Stimulated activated CD8-positive, alpha-beta memory T cell treated with anti-CD3 and anti-CD28 coated beads, Interleukin-15, amount 100 ng/mL, for 24 hours (primary cell): ENCODE measurements at places on chromosomes 6 and 20.

- DNase-seq: no peak
Observed at GRCh38 chr6:89059227-89059626, 21.3 kb upstream of the PNRC1 start.

DNA sequence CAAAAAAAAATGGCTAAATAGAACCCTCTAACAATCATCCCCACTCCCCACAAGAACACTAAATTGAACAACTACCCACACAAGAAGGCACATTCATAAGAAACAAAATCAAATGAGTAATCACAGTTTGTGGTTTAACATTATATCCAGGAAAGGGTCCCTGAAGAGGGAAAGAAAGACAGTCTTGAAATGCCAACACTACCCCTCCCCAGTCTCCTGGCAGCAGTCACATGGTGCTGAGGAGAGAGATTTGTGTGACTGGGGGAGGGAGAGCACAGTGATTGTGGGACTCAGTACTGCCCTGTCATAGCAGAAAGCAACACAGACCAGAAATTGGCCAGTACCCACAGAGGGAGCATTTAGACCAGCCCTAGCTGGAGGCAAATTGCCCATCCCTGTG, 443.7 kb upstream of the BTBD3 start:
- DNase-seq: no peak

DNA sequence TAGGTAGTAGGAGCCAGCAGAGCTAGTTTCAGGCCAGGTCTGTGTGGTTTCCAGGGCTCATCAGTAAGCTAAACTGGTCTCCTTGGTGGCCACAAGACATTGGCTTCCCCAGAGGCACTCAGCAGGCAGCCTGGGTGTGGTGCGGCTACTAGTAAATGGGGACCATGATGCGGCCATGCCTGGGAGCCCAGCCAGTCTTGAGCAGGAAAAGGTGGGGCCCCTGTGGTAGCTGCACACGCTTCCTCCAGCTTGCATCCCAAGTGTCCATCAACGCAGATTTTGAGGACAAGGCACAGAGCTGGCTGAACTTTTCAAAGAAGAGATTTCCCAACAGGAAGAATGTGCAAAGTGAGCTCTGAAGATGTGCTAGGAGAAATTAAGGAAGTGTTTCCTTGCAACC, 107.4 kb upstream of the NAA20 start:
- DNase-seq: no peak

- DNase-seq: no peak
Observed at GRCh38 chr6:107592806-107593205, 102.9 kb downstream of the SOBP start.

GRCh38 chr20:64273109-64273508, 17.6 kb downstream of the PCMTD2 start:
- DNase-seq: no peak

DNA sequence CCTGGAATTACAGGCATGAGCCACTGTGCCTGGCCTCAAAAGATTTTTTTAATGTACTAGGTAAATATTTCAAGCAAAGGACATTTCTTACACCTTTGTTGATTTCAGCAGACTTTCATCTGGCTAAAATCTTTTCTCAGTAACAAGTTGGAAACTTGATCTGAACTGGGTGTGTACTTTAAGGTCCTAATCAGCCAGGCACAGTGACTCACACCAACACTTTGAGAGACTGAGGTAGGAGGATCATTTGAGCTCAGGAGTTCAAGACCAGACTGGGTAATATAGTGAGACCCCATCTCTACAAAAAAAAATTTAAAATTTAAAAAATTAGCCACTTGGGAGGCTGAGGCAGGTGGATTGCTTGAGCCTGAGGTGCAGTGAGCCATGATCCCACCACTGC, 7.0 kb upstream of the RALGAPA2 start:
- DNase-seq: no peak

DNA sequence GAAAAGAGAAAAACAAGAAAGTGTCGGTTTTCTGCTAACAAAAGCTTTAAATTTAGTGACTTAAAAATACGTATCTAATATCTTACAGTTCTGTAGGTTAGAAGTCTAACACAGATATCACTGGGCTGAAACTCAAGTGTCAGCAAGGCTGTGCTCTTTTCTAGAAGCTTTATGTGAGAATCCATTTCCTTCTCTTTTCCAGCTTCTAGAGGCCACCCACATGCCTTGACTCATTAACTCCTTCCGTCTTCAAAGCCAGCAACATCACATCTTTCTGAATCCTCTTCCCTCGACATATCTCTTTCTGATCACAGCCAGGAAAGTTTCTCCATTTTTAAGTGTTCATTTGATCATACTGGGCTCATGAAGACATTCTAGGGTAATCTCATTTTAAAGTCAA, 262.0 kb downstream of the MAFB start:
- no peak for DNase-seq

DNA sequence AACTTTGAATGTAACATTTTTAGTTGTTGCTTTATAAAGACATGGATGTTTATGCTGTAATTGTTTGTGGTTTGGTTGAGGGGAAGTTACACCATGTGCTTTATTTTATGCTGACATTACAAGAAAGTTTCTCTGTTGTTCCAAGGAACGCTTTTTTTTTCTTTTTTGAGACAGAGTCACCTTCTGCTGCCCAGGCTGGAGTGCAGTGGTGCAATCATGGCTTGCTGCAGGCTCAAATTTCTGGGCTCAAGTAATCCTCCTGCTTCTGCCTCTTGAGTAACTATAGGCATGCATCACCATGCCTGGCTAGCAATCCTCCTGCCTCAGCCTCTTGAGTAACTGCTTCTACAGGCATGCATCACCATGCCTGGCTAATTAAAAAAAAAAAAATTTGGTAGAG, 21.0 kb upstream of the IFNGR1 start:
- no peak for DNase-seq

- no peak for DNase-seq
Observed at GRCh38 chr20:20594171-20594530, 118.3 kb downstream of the RALGAPA2 start.

DNA sequence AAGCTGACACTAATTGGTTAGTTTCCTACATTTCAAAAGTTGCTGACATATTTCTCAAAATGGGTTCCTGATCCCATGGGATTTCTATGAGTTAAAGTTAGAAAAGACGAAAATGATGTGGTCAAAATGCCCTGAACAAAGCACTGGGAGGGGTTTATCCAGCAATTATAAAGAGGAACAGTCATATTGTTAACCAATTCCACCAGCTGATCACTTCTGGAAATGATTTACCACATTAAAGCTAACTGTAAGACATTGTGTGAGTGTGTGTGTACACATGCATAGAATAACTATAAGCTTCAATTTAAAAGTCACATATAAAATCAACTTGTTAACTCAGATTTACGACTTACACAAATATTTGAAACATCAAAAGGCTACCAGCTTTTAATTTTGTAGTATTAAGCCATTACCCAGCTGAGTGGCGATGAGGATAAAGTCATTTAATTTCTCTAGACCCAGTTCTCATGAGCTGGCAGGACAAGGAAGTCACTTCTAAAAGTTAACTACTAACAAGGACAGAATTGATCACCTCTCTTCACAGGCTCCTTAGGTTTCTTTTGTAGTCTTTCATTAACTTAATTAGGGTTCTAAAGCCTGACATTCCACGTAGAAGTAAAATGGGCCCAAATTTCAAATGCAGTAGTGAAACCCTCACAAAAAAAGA, 40.4 kb downstream of the MAN1A1 start:
- no peak for DNase-seq

- DNase-seq: no peak
Observed at GRCh38 chr20:56616716-56617115, 12.4 kb upstream of the TFAP2C start.

GRCh38 chr6:17584241-17584803, 15.8 kb upstream of the FAM8A1 start:
- no peak for DNase-seq

- no peak for DNase-seq
Observed at GRCh38 chr6:161271343-161272030, 2.4 kb downstream of the AGPAT4 start.

DNA sequence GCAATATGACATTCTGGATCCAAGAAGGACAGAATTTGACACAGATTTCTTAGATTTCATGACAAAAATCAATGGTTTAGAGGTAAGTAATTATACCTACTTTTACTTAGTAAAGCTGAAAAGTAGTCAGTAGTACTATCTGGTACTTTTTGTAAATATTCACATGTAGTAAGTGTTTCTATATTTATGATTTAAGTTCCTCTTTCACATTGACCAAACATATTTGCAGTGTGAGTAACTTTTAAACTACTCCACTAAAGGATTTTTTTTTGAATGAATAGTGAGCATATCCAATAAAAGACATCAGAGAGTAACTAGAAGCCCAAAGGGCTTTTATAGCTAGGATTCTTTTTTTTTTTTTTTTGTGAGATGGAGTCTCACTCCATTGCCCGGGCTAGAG, 60.8 kb downstream of the DNAH8 start:
- DNase-seq: no peak

- no peak for DNase-seq
Observed at GRCh38 chr20:38414769-38415450, 20.2 kb downstream of the SNHG17 start.
